Esophagus squamous epithelium (tissue), 5 donors: ENCODE measurements at places on chromosomes 3 and 15.

GRCh38 chr15:39797407-39797806 lies 14.8 kb upstream of the FSIP1 start:
- DNase-seq, result no peak

GRCh38 chr3:111870620-111871019 lies 11.6 kb downstream of the PHLDB2 start:
- DNase-seq, result no peak

DNA sequence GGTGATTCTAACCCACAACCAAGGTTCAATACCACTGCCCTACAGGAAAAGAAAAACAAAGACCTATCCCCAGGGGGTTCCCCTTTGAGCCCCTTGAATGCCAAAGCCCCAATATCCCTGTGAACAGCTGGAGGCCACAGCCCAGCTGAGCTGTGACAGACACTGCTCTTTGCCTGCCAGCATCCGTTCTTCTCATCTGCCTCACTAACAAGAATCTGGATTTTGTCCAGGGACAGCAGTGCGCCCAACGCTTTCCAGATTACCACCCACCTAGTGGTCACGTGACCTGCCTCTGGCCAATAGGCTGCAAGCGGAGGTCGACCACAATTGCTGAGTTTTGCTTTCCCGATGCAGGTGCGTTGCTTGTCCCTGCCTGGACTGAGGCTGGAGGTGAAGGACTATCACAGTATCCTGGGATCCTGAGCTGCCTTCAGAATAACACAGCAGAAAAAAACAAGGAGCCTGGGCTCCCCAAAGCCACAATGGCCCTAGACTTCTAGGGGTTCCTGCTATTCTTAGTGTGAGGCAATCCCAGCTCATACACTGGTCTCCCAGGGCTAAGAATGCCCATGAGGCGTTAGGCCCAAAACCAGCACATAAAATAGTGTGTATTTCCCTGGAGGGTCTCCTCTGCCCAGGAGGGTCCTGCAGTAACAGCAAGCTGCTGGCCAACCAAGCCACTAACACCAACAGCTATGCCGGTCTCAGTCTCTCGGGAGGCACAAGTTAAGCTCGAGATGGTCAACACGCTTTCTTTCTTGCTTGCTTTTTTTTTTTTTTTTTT lies 13.8 kb downstream of the BDH1 start:
- DNase-seq, result no peak

GRCh38 chr3:124974691-124975090 lies 40.1 kb upstream of the MUC13 start:
- no peak for DNase-seq
